ENCODE measurements at places on chromosomes 6 and 20.
A peak's percentile ranks its signal among the peaks of the same experiment; 100 is the strongest.

- peak; percentile 60 for DNase-seq
Observed at GRCh38 chr6:57262901-57263694, 41.0 kb upstream of the RAB23 start.

GRCh38 chr20:7147220-7147601, 379.7 kb downstream of the BMP2 start:
- no peak for DNase-seq

DNA sequence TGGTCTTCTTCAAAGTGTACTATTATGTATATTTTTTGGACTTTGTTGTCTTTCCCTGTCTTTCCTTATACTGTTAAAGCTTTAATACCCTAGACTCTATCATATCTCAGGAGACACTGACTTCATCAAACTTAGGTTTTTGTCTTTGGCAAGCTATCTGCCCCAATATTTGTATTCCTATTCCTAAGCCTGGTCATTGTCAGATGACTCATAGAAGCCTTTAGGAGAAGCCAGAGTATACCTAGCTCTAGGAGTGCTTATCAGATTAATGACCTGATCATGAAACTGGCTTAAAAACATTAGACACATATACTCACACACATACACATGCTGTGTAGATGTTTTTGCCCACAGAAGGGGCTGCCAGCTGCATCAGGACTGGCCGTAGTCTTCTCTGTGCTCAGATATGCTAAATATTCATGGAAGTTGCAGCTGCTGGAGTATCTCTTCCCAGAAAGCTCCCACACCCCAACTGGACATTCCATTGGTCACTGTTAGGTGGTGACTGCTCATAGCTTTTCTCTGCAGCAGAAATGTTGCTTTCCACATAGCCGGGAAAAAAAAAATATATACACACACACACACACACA, 102.0 kb downstream of the ANKS1A start:
- no peak for DNase-seq

DNA sequence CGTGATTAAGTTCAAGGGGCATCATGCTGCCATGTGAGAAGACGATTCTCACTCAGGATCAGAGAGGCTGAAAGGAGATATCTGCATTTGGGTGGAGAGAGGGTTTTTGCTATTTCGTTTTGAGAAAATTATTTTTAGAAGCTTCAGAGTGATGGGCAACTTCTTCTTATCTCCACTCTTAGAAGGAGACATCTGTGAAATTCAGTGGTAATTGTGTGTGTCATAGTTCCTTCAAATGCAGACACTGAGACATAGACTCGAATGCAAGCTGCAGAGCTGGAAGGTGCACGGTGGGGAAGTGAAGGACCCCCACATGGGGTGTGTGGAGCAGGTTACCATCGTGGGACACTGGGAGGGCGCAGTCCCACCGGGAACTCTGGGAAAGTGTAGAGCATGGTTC, 116.8 kb downstream of the PRND start:
- DNase-seq: no peak

- no peak for DNase-seq
Observed at GRCh38 chr20:38414769-38415450, 20.2 kb downstream of the SNHG17 start.

DNA sequence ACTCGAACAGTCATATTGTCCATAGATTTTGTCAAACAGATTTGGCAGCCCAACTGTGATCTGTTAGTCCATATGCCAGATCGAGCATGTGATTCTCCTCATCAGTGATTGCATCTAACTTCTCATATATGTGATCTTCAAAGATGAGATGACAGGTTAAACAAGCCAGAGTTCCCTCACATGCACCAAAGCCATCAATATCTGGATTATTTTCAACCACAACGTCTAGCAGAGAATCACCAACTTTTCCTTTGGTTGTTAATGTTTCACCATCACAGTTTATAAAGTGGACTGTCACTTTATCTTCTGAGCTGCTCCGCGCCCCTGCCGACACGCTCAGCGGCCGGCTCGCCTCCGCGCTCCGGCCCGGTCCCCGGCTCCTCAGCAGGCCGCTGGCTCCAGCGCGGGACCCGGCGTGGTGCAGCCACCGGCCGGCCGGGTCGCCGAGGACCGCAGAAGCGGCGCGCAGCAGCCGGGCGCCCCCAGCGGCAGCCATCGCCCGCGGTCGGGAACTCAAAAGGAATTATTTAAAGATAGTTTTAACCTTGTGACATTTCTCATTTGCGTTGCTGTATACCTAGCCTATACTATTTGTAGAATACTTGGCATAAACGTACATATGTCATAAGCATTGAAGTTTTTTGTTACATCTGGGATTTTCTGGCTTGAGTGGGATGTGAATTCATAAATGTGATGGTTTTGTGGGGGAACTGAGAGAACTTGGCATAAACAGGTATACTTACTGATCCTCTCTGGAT, 40.1 kb upstream of the DYNLRB1 start:
- DNase-seq: no peak

DNA sequence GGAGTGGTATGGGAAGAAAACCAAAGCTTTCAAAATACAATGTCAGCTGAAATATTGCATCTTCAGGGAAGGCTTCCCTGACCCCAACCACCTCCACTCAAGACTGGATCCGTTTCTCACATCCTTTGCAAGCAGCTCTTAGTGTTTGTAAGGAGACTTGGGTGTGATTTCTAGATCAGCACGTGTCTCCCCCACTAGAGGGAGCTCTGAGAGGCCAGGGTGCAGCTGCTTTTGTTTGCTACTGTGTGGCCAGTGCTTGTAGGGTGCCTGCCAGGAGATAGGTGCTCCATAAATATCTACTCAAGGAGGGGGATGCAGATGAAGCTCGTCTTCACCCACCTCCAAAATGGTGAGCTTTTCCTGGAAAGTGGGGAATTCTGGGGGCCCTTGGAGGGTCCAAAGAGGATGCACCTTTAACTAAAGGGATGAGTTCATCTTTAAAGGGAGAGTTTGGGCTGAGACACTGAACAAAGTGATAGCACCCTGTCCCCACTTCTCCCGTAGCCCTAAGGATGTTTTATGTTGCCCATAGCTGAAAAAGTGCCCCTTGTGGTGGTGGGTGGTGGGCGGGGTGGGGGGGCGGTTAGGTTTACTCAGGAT, 52.6 kb upstream of the MAFB start:
- DNase-seq: no peak

DNA sequence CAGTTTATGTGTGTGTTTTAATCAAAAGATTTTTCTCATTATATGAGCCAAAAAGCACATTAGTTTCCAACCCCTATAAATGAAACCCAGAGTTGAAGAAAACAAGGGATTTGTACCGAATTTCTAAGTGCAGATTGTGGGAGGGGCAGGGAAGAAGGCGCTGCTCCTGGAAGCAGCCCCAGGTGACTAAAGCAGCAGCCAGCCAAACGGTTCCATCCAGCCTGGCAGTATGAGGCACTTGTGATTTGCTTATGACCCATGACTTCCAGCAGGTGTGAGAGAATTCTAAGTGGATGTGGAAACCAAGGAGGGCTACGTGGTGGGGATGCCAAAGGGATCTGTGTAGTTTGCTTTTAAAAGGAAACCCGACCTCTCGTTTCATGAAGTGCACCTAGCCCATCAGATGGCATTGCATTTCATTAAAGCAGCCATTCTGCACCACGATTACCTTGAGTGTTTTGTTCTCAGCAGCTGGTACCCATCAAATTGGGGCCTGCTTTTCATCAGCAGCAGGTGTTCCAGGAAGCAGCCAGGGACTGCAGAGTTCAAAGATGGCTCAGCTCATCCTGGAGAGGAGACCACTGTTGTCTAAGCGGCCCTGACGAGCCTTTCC, 79.1 kb downstream of the DTD1 start:
- no peak for DNase-seq

GRCh38 chr20:39654171-39654570, 692.0 kb downstream of the DHX35 start:
- DNase-seq: no peak

DNA sequence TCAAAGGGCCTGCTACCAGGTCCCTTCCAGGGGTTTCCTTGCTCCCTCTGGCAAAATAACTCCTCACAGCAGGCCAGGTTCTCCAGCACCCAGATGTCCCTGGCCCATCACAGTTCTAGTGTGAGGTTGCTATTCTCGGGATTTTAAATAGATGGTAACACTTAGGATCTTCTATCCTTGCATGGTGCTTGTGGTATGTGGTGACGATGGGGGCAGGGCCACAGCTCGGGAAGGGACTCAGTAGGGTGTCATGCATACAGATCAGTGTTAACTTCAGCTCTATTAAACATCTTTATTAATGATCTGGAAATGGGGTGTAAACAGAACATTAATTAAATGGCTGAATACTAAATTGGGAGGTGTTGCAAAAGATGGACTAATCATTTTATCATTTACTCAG, 323.8 kb downstream of the QKI start:
- no peak for DNase-seq

GRCh38 chr6:44071670-44072451, 55.4 kb downstream of the MRPL14 start:
- DNase-seq: peak; percentile 65

DNA sequence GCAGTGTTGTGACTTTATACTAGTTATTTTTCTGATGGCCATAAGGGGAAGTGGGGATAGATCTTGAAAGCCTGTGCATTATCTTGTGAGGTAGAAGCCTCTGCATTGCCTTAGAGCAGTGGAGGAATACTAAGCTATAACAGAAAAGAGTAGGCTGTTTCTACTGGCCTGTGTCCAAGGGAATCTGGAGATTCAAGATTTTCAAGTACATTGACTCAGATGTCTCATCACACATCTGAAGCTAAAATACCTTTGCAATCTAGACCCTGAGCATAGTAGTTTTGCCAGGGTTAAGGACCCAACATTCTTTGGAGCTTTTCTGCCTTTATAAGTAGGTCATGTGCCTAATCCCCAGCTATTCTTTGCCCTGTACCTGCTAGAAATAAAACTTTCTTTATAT, 272.3 kb downstream of the TENT5A start:
- DNase-seq: no peak

DNA sequence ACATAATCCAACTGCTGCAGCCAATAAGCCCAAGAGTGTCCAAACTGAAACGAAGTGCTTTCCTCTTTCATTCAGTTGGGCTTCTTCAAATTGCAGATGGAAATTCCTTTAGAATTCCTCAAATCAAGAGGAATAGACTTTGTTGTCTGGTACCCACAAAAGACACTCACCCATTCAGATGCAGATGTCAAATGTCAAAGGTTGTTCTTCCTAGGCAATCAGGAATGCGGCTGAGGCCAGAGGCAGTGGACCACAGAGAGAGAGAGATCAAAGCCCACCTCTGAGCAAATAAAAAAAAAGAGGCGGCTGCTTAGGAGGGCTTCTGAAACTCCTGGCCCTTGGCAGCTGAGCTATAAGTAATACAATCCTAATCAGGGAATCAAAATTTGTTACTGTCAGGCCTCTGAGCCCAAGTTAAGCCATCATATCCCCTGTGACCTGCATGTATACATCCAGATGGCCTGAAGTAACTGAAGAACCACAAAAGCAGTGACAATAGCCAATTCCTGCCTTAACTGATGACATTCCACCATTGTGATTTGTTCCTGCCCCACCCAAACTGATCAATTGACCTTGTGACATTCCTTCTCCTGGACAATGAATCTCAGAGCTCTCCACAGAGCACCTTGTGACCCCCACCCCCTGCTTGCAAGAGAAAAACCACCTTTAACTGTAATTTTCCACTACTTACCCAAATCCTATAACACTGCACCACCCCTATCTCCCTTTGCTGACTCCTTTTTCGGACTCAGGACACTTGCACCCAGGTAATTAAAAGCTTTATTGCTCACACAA, 303.0 kb upstream of the GJE1 start:
- DNase-seq: no peak

DNA sequence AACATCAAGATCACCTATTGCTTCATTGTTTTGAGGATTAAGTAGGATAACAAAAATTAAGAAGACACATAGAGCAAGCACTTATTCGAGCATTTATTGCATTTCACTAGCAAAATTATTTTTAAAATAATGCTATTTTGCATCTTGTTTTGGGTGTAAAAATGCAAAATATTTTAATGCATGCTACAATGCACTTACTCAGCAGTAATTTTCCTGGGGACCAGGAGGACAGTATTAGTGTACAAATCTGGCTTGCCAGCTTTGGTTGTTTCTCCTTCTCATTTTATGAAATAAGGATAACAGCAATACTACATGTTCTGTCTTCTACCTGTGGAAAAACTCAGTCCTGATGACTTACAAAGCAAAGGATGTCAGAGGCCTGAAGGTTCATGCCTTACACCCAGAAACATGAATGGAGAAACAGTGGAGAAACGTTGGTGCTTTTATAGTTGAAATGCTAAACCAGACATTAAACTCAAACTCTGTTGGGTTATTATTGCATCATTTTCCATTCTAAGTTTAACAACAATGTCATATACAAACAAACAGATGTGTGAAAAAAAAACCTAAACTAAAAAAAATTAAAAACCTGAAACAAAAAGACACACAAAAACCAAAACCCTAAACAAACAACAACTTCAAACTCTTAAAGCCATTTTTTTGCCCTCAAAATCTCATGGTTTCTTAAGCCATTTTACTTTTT, 50.2 kb upstream of the ATXN1 start:
- no peak for DNase-seq

DNA sequence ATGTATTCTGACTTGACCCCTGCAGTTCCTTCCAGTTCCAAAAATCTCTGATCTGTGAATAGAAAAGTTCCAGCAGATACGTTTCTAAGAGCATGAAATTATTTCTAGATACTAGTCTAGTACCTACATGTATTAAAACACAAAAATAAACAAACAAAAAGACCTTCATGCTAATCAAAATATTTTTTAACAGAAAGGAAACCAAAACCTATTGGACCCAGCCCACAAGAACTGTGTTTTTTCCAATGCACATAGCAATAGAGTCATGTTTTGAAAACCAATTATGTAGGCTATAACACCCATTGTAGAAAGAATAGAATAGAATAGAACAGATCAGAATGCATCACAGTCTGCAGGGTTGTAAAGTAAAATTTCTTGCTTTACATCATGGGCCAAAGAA, 158.6 kb upstream of the TNFAIP3 start:
- no peak for DNase-seq
